ENCODE measurements at places on chromosomes 12 and 14. TPM values are rescaled to one million over a fixed set of nuclear protein-coding genes. Genes with fewer than 3 reads are reported as not detected.

The CLEC14A gene
- not detected for polyA plus RNA-seq

The KLRK1 gene
- polyA plus RNA-seq, result not detected

The RILPL1 gene
- 13.3 TPM for polyA plus RNA-seq

The TEX52 gene
- polyA plus RNA-seq, result not detected

GRCh38 chr14:99195602-99196309 is 76.2 kb downstream of the BCL11B start:
- no peak for DNase-seq

- DNase-seq, result no peak
Observed at GRCh38 chr12:14840616-14841015, 2.7 kb downstream of the ART4 start.

DNA sequence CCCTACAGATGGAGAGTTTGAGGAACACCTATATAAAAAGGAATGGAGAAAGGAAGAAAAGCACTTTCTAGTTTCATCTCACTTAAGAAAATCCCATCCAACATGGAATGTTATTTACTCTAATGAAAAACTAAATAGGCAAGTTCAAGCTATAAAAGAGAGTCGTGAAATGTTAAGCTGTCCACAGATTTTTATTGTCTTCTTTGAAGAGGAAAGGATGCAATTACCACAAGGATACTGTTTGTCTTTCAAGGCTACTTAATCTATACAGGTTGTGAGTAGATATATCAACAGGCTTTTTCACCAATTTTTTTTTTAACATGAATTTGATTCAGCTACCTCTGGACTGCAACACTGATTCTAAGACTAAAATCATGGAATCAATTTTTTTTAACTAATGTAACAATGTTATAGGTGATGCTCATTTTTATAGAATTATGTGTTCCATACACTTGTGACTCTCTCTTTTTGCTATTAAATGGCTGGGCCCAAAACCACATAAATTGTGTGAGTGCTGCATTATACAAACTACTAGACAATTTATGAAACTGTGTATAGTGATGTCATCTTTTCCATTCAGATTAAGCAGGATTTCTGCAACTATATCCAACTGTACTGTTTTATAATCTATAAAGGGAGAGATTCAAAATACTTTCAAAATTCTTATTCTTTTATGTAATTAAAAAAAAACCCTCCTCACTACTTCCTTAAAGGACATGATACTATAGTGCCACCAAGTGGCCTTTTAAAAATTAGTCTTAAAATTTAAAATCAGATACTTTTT is 26.8 kb upstream of the BMAL2 start:
- DNase-seq, result no peak

DNA sequence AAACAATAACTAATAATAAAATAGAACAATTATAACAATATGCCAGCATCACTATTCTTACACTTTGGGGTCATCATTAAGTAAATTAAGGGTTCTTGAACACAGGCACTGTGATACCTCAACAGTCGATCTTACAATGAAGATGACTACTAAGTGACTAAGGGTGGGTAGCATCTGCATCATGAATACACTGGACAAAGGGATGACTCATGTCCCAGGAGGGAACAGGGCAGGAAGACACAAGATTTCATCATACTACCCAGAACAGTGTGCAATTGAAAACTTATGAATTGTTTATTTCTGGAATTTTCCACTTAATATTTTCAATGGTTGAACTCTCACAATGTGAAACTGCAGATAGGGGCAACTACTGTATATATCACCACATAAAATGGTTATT is 19.7 kb downstream of the TSPAN19 start:
- peak; percentile 95 for DNase-seq

DNA sequence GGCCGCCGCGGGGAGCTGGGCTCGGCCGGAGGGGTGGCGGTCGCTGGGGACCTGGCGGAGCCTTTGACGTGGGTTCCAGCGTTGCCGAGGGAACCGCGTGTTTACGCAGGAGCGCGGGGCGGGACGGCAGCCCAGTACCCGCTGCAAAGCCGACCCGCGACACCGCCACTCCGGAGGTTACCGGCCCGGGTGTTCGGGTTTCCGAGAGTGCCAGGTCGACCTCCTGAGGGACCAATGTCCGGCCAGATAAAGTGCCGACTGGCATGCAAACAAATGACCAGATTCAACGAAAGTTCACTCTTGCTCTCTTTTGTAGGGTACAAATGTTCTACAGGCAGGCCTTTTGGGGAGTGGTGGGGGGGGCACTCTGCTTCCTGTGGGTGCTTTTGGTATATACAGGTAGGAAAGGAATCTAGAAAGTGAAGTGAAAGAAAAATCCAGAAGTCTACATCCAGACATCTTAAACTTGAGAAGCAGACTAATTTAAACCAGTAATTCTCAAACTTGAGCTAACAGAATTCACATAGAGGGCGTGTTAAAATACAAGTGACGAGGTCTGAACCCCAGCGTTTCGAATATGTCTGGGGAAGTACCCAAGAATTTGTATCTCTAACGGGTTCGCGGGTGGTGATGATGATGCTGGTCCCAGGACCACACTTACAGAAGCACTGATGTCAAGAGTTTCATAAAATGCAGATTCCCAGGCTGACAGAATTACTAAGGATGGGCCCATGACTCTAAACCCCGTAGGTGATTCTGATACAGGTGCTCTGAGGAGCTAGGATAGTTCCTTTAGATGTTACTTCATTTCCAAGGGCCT is at the start of gene GPR135:
Gene GPR135 (minus strand): TSS at position 65 of the 820 bp plus-strand sequence. CDS start 154 bp downstream, outside the sequence.
- DNase-seq, result no peak

- DNase-seq, result no peak
Observed at GRCh38 chr14:55449116-55449515, 8.7 kb upstream of the TBPL2 start.

DNA sequence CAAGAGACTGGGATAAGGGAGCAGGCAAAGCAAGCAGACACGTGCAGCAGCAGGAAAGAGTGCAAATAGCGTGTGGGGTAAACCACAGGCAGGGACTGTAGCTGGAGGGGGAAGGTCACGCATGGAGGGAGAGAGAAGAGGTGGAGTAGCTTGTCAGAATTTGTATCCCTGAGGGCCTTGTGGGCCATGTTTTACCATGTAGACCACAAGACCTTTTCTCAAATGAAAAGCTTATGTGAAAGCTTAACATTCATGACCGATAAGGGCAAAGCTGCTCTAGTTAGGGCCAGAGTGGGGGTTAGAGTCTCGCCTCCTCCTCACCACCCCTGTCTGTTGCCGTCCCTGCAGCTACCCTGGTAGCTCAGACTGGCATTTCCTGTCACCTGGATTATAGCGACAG is 152.9 kb upstream of the E2F7 start:
- DNase-seq, result no peak

GRCh38 chr12:14770496-14771461 is 32.5 kb downstream of the WBP11 start:
- peak; percentile 92 for DNase-seq
